ENCODE measurements at places on chromosomes 3 and 15.

DNA sequence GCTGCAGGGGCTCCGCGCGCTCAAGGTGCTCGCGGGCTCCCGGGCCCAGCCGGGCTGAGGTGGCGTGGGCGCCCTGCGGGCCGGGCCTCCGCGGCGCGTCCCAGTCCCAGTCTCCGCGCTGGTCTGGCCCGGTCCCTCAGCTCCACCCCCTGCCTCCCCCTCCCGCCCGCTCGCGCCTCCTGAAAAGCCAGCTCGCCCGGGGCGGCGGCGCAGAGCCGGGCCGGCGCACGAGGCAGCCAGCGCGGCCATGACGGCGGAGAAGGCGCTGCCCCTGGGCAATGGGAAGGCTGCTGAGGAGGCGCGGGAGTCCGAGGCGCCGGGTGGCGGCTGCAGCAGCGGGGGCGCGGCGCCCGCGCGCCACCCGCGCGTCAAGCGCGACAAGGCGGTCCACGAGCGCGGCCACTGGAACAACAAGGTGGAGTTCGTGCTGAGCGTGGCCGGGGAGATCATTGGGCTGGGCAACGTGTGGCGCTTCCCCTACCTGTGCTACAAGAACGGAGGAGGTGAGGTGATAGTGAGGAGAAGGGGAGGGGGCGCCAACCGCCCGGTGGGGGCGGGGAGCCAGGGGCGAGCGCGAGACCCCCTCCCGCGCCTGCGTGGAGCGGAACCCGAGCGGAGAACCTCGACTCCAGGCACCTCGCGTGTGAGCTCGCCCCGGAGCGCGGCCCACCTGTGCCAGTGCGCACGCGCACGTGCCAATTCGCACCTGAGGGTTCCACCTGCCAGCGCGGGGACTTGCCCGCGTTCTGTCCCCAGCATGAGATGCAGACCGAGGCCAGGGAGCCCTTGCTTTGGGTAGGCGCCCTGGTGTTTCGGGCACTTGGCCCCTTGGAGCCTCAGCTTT lies at the start of gene SLC6A11:
Gene SLC6A11, plus strand, starts transcription at position 210 of the 844 bp plus-strand sequence. Its CDS starts 38 bp downstream, at position 248.
- no peak for DNase-seq

DNA sequence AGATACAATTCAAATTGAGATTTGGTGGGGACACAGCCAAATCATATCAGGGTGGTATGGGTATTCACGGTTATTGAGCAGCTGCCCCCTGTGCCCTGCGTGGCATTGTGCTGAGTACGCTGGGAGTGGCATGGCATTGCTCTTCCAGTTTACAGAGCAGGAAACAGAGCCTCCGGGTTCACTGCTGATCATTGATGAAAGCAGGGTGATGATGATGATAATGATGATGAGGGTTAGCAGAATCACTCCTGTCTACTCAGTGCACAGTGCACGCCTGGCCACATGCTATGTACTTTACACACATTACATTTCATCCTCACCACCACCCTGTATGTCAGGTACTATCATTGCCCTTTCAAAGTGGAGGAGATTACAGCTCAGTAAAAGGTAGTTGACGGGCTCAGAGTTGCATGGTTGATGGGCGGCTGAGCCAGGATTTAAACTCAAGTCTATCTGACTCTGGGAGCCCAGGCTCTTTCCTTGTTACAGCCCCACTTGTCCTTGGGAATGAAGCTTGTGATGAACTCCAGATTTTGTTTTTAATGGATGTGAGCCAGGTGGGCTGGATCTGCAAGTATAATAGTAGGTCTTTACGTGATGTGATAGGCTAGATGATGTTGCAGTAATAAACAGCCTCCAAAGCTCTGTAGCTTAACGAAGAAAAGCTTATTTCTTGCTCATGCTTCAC lies 87.6 kb upstream of the MYZAP start:
- no peak for DNase-seq

GRCh38 chr3:126753191-126754160 lies 49.4 kb downstream of the CHCHD6 start:
- no peak for DNase-seq

- DNase-seq, result no peak
Observed at GRCh38 chr3:184796551-184796950, 15.4 kb upstream of the VPS8 start.

DNA sequence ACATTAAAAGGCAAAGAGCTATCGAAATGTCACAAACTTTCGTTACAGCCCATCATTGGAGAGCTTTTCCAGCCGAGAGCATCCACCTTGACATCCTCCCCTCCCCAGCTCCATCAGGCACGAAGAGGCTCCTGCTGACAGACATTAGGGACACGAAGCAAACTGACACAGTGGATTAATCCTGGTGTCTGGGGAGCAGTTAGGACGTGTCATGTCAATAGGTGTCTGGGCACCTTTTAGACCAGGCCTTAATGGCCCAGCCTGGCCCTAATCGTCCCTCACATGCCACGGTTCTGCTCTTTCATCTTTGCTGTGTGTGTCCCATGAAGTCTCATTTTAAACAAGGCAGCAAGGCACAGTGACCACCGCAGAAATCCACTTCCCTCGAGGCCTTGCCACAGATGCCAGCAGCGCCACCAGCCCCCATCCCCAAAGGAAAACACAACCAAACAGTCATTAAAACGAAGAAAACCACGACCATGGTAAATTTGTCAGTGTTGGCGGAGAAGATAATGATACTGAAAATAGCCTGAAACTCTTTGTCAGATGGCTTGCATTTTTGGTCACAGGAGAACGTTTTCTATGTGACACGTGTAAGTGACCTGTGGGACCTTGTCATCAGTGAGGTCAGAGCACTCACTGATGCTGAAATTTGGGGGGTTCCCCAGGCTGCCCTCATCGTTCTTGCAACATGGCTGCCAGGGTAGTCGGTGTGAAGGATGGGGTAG lies 16.3 kb upstream of the PCSK6 start:
- no peak for DNase-seq

DNA sequence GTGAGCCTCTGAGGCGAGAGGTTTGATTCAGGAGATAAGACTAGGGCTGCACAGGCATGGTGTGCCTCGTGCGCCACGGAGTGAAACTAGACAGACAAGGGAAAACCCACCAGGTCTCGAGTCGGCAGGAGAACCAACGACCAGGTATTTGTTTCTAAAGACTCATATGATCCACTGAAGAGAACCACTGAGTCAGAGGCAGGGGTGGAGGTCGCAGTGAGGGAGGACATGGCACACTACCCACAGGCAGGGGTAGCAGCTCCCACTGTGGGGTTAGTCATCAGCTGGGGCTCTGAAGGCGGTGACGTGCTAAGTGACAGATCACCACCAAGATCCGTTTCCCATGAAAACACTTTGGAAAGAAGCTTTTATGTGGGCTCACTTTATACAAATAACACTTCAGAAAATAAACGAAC lies 45.7 kb downstream of the CHSY1 start:
- peak; percentile 61 for DNase-seq

- no peak for DNase-seq
Observed at GRCh38 chr15:100560323-100560722, 31.6 kb upstream of the CERS3 start.

GRCh38 chr15:58583171-58583908 lies 151.5 kb downstream of the LIPC start:
- no peak for DNase-seq

DNA sequence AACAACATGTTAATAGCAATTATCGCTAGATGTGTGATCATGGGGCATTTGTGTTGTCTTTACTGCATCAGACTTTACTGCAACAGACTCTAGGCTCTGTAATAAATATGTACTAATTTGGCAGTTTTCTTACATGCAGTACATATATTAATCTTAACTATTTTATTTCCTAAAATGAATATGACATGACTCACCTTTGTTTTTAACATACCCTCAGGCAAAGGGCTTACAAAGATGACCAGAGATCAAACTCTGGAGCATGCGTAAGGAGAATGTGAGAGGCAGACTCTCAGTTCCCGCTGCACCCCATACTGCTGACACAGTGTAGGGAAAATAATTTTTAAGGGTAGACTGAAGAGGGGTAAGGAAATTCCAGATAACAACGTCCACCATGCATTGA lies 7.2 kb upstream of the FAM174B start:
- DNase-seq, result no peak

GRCh38 chr3:61448378-61448777 lies 113.0 kb upstream of the PTPRG start:
- DNase-seq, result no peak

DNA sequence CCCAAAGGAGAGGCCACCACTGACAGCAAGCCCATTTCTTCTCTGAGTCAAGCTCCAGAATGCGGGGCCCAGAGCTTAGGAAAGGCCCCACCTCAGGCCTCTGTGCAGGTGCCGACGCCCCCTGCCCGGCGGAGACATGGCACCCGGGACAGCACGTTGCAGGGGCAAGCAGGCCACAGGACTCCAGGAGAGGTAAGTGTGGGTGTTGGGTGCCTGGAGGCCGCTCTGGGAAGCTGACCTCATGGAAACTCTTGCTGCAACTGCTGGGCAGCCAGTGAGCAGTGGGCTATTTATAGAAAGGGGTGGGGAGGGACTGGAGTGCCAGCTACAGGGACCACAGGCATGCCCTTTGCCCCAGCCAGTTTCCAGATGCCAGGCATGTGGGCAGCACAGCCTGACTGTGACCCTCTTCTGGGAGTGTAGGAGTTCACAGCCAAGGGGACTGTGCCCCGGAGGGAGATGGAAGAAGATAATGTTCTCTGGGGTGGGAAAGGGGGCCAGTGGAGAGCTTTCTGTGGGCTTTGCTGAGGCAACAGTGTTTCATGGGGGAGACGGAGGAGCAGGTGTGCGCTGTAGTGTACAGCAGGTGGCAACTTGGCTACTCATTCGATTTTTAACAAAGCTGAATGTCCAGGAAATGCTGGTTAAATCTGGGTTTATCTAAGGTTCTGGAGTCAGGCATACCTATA lies 23.7 kb downstream of the ALPK3 start:
- DNase-seq, result no peak

DNA sequence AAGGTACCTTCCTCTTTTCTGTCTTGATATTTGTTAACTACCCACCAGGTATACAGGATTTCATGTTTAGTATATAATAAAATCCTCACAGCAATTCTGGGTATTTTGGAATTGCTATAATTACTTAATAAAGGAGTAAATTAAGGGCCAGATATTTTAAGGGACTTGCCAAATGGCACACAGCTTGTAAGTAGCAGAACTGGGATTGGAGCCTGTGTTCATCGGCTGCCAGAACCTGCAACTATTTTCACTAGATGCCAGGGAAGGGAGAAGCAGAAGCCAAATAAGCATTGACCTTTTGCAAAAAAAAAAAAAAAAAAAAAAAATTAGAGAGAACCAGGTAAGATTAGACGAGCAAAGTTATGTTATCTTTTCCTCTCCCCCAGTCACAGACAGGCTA lies 683.3 kb upstream of the CADM2 start:
- no peak for DNase-seq

- no peak for DNase-seq
Observed at GRCh38 chr15:39434751-39435238, 146.1 kb upstream of the THBS1 start.

DNA sequence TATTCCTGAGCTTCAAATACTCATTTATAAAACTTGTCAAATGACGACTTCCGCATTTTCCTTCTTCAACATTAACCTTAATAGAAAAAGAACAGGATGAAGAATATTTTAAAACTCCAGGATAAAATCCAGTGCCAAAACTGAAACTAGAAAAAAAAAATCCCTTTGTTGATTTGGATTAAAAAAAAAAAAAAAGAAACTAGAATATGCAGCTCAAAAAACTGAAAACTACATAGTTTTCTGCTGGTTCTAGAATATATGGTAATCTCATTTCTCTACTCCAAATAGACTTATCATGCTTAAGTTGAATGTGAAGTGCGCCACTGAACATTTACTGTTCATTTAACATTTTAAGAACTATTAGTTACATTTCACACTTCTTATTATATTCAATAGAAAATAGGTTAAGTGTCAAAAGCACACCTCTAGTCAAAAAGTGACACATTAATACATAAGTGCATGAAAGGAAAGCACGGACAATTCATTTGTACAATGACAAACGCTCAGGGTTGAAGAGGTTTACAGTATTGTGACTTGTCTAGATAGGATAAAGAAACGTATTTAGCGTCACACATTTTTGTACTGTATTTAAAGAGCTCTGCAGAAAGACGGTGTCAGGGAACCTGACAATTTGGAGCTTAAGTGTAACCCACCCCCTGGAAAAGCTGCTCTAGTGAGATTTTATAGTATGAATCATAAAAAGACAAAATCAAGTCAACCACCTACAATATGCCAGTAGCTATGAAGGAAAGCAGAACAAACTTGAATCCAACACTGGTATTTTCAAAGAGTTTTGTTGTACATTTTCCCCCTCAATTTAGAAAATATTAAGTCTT lies 5.8 kb downstream of the TRA2B start:
- no peak for DNase-seq

- no peak for DNase-seq
Observed at GRCh38 chr3:196639483-196640296, at the start of gene NRROS. Gene NRROS, plus strand, starts transcription at chr3:196639694. Its CDS starts 14,846 bp downstream, at chr3:196654540.

- no peak for DNase-seq
Observed at GRCh38 chr3:13710251-13710650, 161.3 kb downstream of the FBLN2 start.

DNA sequence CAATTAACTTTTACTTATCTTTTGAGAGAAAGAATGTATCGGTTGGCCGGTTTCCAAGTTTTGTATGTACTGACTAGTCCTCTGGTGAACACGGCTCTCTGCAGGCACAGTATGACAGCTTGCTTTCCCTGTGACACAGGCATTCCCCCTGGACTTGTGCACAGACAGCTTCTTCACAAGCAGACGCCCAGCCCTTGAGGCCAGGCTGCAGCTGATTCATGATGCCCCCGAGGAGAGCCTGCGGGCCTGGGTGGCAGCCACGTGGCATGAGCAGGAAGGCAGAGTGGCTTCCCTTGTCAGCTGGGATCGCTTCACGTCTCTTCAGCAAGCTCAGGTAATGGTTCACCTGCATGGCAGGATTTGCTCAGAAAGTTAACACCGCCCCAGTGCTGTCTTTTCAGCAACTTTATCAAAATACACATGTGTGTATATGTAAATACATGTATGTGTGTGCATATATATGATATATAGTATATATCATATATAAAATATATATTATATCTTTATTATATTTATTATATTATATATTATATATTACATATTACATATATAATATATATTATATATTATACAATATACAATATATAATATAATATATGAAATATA lies 25.5 kb downstream of the FAN1 start:
- no peak for DNase-seq

- DNase-seq, result no peak
Observed at GRCh38 chr3:106540743-106541142, 671.9 kb upstream of the CBLB start.

- DNase-seq, result no peak
Observed at GRCh38 chr3:141400073-141400971, 32.0 kb downstream of the ZBTB38 start.

- no peak for DNase-seq
Observed at GRCh38 chr3:101509811-101510210, 3.2 kb downstream of the SENP7 start.
